ENCODE measurements at places on chromosomes 12 and 14. TPM values are rescaled to one million over a fixed set of nuclear protein-coding genes. Genes with fewer than 3 reads are reported as not detected.

CLEC14A gene
- total RNA-seq = 33.1 TPM

SPTB gene
- 0.98 TPM for total RNA-seq

- peaks cover 11% of the 10 kb centered on the region for H3K4me1 ChIP-seq
- H3K36me3 ChIP-seq = no peaks in the 10 kb centered on the region
- no peak for DNase-seq
- H3K27ac ChIP-seq = no peak overlapping the region
- H3K4me3 ChIP-seq = no peak overlapping the region
Observed at GRCh38 chr12:65497660-65498059, 219.2 kb downstream of the MSRB3 start.

GRCh38 chr12:113247123-113248050, 26.1 kb downstream of the TPCN1 start:
- DNase-seq = no peak
- H3K36me3 ChIP-seq = no peaks in the 10 kb centered on the region
- peak overlapping the region; percentile 91 for H3K27ac ChIP-seq
- H3K4me1 ChIP-seq = peaks cover 54% of the 10 kb centered on the region
- H3K27me3 ChIP-seq = no peaks in the 10 kb centered on the region

DNA sequence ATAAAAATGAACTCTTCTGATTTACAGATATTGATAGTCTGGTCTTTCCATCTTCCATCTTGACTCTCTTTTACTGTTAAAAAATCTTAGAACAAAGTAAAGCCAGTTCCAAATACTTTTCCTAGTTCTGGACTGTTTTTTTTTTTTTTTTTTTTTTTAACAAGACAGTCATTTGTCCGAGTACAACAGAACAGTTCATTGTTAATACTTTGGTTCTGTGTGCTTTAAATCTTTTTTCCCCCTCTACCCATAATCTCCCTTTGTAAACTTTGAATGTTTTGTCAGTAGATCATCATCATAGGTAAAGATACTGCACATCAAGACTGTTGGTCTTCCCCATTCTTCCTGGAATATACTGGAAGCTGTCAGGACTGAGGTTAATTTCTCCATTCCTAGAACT, 38.0 kb downstream of the ADIPOR2 start:
- no peaks in the 10 kb centered on the region for H3K4me1 ChIP-seq
- no peak overlapping the region for H3K4me3 ChIP-seq

DNA sequence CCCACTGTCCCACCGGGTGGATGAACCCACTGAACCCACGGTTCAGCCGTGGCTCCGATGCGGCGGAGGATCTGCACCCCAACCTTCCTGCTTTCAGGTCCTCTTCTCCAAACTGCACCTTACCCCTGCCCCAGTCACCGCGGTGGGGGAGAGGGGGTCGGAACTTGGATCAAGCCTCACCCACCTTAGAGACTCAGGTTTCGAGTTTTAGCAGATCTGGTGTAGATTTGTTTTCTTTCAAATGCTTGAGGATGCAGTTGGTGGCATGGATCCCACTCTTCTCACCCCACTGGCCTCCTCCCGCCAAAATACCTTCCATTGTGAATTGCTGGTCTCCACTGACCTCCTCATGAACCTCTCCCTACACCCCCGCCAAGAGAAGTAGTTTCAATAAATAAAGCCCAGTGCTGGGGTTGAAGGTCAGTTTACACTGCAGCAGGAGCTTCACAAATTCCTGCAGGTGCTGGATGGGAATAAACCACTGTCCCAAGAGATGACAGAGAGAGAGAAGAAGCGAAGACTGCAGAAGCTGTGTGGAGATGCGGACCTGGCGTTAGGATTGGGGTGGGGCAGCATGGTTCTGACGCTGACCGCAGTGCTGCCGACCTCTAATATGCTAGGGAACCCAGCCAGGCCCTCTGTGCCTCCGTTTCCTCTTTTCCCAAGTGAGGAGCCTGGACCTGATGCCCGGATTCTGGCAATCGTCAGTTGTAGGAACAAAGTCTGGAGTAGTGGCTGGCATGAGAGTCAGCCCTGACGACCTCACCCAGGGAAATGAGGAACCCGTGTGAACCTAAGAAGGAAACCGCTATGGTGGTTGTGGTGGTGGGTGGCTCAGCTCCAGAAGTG, 7.4 kb downstream of the TTC6 start:
- H3K27me3 ChIP-seq = peaks cover 25% of the 10 kb centered on the region
- peaks cover 24% of the 10 kb centered on the region for H3K4me1 ChIP-seq
- no peak overlapping the region for H3K4me3 ChIP-seq
- DNase-seq = no peak
- no peak overlapping the region for H3K27ac ChIP-seq

DNA sequence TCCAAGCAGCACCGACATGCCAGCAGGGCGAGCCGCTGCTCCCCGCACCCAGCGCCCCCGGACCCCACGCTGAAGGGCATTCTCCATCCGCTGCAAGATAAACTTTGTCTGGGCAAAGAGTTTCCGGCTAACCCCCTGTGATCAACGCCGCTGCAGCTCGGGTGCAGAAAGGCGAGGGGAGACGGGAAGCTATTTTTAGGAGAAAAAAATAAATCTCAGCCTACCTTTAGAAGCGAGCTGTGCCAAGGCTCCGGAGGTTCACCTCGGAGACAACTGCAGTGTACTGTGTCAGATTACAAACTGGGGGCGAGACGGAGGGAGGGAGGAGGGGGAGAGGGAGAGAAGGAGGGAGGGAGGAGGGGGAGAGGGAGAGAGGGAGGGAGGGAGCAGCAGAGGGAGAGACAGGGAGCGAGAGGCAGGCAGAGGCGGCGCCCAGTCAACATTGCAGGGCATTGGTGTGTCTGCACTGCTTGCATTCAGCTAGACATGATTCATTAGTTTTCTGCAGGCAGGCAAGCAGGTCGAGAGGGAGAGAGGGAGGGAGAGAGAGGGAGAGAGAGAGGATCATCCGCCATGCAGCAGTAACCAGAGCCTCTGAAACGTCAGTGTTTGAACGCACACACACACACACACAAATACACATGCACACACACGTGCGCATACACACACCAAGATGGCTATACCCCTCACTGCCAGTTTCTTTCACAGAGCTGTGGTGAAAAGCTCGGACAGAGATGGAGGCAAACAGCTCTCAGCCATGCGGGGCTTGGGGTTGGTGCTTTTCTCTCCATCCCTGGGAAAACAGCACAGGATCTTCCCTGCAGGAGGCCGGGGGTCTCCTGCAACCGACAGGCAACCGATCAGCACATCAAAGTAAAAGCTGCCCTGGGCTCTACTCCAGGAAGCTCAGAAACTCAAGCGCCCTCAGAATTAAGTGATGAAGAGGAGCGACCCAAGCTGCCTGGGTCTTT, at the start of gene RIMBP2:
TSS of gene RIMBP2 (minus strand) at position 302 of the 971 bp plus-strand sequence. CDS start 237,286 bp downstream, outside the sequence.
- no peaks in the 10 kb centered on the region for H3K36me3 ChIP-seq
- H3K27me3 ChIP-seq = no peaks in the 10 kb centered on the region
- H3K27ac ChIP-seq = no peak within 1 kb of the TSS
- peak within 1 kb of the TSS; percentile 48 for H3K4me3 ChIP-seq
- no peak for DNase-seq
- H3K4me1 ChIP-seq = peaks cover 38% of the 10 kb centered on the region

GRCh38 chr12:70043490-70044138, 199.6 kb upstream of the CNOT2 start:
- no peaks in the 10 kb centered on the region for H3K4me1 ChIP-seq
- no peak overlapping the region for H3K4me3 ChIP-seq
- DNase-seq = no peak
- no peak overlapping the region for H3K27ac ChIP-seq

DNA sequence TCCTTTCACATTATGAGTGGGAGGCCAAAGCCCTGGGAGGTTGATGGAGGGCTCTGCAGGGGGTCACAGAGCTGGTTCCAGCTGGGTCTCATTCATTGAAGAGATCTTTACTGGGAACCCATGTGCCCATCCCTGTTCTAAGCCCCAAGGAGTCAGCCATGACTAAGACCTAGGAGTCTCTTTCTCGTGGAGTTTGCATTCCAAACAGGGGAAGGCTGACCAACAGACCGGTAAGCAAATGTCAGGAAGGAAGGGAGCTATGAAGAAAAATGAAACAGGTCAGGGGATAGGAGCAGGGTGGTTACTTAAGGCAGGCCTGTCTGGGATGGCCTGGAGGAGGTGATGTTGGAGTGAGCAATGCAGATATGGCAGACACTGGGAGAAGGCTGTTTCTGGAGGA, 31.5 kb downstream of the SYNDIG1L start:
- no peaks in the 10 kb centered on the region for H3K27me3 ChIP-seq
- no peaks in the 10 kb centered on the region for H3K4me1 ChIP-seq
- no peaks in the 10 kb centered on the region for H3K36me3 ChIP-seq
- H3K27ac ChIP-seq = no peak overlapping the region

- peaks cover 22% of the 10 kb centered on the region for H3K4me1 ChIP-seq
- DNase-seq = no peak
- no peaks in the 10 kb centered on the region for H3K36me3 ChIP-seq
Observed at GRCh38 chr14:102528431-102529170, 19.0 kb upstream of the ANKRD9 start.
